ENCODE measurements at places on chromosomes 11 and 22. TPM values are rescaled to one million over a fixed set of nuclear protein-coding genes. Genes with fewer than 3 reads are reported as not detected.

Gene ARHGEF17
- total RNA-seq: 21.9 TPM

Gene ADAMTS8
- total RNA-seq: 0.32 TPM

Gene EXPH5
- total RNA-seq: 1.5 TPM

Gene CSF2RB
- under 0.01 TPM for total RNA-seq

Gene MPZL3
- 0.26 TPM for total RNA-seq

Gene ZFPL1
- 26.0 TPM for total RNA-seq

Gene EXT2
- 132 TPM for total RNA-seq

Gene KCNQ1OT1
- total RNA-seq: 3.9 TPM
